ENCODE measurements at places on chromosomes 1 and 21.

DNA sequence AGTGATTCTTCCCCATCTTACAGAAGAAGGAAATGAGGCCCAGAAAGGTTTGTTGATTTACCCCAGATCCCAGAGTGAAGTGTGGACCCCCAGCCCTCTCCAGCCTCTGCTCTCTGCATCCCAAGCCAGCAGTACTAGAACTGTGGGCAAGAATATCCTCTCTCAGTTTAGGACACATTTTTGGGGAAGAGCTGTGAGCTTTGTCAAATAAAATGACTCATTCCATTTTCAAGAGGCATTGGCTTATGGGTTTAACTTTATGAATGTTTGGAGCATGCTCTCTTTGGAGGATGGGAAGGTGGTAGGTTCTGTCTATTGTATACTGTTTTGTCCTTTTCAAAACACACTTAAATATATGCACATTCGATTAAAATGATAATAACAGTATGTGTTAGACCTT, 70.6 kb upstream of the CNTN2 start:
- no peak for DNase-seq

GRCh38 chr21:37367336-37367702, 746 bp downstream of the DYRK1A start:
- no peak for DNase-seq

GRCh38 chr1:172680244-172680643, 21.3 kb downstream of the FASLG start:
- no peak for DNase-seq

DNA sequence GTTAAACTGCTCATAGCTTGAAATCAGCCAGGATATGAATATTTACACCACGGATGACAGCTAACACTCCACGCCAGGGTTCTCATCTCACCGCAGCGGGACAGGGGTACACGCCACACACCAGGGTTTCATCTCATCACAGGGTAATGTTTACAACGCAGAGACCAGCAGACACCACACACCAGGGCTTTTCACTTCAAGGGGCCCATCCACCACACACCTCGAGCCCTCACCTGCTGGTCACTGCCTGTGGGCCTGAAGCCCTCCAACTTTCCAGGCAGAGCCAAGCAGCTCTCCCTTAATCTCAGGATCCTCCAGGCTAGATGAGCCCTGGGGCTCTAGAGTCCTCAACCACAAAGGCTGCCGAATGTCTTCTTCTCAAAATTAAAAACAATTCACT, 1.3 kb upstream of the KRTAP10-12 start:
- DNase-seq, result no peak

- no peak for DNase-seq
These were observed 41.3 kb upstream of the H6PD start for GRCh38 chr1:9193233-9193625.

DNA sequence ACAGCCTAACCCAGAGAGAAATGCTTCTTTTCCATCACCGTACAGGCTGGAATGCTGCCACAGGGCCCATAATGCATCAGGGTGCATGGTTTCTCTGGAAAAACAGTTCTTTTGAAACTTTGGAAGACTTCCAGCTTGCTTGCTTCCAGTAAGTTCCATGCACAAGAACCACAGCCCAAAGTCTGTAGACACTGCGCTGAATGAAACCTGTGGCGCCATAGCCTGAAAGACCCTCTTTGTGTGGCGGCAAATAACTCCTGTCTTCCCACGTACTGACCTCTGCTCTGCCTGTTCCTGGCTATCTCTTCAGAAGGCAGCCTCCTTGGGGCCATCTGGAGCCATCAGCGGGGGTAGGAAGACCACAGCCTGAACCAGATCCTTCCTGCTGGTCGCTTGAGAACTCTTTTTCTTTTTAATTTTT, 15.1 kb downstream of the MIIP start:
- DNase-seq, result no peak

DNA sequence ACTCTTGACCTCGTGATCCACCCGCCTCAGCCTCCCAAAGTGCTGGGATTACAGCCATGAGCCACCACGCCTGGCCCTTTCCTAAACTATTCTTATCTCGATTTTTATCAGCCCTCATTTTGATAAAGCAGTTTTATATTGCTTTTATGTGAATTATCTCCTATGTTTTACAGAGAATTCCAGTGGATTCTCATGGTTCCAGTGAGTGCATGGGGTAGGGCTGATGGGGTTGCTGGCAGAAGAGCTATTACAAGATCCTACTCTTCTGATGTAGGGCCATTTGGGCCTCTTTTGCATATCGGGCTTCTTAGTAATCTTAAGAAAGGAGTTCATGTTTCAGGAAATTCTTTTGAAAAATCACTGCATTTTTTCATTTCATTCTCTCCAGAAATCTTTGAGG, 187.6 kb downstream of the PBX1 start:
- no peak for DNase-seq

DNA sequence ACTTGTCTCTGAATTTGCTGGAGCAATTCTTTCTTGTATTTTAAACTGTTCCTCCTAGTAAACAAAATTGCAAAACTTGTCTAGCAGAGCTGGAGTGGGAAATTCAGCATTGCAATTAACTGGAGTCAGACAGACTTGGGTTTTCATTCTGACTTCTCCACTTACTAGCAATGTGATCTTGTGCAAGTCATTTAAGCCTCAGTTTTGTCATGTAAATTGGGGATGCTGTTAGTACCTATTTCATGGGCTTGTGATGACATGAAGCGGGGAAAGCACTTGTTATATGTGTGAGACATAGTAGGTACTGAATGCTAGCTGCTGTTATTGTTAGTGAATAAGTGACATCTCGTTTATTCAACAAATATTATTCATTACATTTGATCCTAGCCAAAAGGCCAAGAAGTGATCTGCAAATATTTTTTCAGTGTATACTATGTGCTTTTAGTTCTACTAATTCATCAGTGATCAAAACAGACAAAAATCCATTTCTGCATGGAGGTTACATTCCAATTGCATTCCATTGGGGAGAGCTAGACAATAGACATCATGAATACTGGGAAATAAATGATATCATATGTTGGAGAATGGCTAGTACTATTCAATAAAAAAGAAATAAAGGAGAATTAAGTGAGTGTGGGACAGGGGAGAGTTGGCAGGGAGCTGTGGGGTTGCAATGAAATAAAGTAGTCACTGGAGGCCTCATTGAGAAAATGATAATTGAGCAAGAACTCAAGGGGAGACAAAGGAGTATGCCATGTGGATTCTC, 47.1 kb downstream of the CACHD1 start:
- no peak for DNase-seq

- DNase-seq, result no peak
These were observed 21.8 kb downstream of the ATPAF1 start for GRCh38 chr1:46646331-46646730.

- DNase-seq, result no peak
These were observed 159.8 kb downstream of the PEX14 start for GRCh38 chr1:10634428-10635084.

GRCh38 chr1:213326281-213327016, 275.4 kb downstream of the RPS6KC1 start:
- DNase-seq, result no peak

- DNase-seq, result no peak
These were observed 364.7 kb downstream of the LMX1A start for GRCh38 chr1:164991763-164992314.

- DNase-seq, result no peak
These were observed 69.1 kb downstream of the DIP2A start for GRCh38 chr21:46527801-46528200.

DNA sequence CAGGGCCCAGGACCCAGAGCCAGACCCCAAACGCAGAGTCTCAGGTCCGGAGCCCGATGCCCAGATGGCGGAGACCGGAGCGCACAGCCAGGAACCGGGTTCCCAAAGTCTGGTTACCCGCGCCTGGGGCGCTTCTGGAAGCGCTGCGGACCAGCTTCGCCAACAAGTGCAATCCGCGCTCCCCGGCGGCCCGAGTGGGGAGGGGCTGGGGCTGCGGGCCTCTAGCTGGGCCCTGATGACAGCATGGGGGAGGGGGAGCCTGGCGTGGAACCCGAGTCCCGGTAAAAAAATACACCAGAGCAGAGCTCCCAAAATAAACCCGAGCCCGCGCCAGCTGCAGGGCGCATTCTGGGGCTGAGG, 494 bp downstream of the NT5C1A start:
- DNase-seq, result no peak

- no peak for DNase-seq
These were observed 247.6 kb upstream of the PBX1 start for GRCh38 chr1:164311377-164311776.

- no peak for DNase-seq
These were observed 105.4 kb downstream of the SMYD2 start for GRCh38 chr1:214386333-214386732.

DNA sequence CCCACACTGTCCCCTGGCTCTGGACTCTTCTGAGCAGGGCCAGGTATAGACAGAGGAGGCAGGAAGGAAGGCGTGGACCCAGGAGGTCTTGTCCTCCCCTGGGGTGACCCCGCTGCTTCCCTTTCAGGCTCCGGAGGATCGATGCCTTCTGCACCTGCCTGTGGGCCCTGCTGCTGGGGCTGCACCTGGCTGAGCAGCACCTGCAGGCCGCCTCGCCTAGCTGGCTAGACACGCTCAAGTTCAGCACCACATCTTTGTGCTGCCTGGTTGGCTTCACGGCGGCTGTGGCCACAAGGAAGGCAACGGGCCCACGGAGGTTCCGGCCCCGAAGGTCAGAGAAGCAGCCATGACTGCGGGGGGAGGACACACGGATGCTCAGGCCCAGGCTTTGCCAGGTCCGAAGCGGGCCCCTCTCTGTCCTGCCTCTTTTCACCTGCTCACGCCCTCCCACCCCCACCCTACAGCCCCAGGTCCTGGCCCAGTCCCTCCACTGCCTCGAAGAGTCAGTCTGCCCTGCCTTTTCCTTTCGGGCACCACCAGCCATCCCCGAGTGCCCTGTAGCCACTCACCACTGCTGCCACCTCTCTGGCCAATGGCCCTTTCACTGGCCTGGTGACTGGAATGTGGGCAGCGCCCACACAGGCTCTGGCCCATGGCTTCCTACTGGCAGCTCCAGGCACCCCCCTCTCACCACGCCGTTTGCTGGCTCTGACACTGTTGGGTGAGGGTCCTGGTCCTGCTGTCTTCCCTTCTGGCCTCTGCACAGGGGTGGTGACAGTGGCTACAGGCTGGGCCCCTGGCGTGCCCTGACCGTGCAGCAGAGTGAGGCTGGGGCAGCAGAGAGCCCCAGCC, 13.5 kb downstream of the TMEM201 start:
- no peak for DNase-seq

GRCh38 chr1:179951383-179952144, 3.0 kb upstream of the CEP350 start:
- DNase-seq, result no peak

GRCh38 chr1:115642168-115643072, 650 bp downstream of the VANGL1 start:
- DNase-seq, result peak; percentile 51

DNA sequence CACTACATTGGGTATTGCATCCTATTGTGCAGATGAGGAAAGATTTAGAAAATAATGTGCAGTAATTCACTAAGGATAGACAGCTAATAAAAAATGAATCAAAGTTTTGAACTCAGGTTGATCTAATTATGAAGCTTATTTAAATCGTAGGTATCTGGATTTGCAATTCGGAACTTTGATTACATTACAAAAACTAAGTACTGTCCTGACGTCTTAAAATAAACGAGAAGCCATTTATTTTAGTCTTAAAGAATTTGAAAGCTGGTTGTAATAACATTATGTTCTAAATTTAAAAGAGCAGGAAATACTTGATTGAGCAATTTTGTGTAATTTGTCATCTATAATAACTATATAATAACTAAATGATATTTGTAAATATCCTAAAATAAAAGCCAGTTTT, 235.9 kb downstream of the TPR start:
- DNase-seq, result no peak

GRCh38 chr21:42358261-42358660, 7.5 kb upstream of the TFF2 start:
- no peak for DNase-seq

DNA sequence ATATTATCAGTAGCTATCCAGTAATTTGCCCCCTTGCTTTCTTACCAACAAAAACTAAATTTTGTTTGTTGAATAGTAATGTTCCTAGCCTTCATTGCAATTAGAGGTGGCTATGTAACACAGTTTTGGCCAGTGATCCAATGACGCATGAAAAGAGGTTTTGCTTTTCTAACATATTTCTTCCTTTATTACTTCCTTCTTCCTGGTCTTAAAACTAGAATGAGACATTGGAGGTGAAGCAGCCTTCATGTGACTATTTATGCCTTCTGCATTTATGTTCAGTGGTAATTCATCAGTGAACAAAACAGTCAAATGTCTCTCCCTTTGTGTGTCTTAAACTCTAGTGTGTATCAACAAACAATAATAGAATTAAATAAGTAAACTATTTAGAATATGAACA, 35.5 kb downstream of the LRIF1 start:
- no peak for DNase-seq

- no peak for DNase-seq
These were observed 3.4 kb downstream of the ATP1A4 start for GRCh38 chr1:160154790-160155189.

- peak; percentile 36 for DNase-seq
These were observed 21.1 kb downstream of the MKNK1 start for GRCh38 chr1:46582972-46583371.

DNA sequence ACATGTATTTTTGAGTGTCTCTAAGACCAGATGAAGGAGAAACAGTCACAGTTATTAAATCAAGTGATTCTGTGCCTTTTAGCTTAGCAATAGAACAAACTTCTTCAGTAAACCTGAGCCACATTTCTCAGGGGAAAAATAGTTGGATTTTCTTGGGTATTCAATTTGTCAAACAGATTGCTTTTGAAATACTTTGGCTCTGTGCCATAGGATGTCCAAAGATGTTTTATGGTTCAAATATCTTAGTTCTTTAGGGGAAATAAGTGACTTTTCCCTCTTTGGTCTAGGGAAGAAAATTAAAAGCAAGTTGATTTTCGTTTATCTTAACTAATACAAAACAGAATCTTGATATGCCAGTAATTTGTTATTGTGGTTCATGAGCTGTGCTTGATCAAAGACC, 125.9 kb downstream of the ATP5PO start:
- DNase-seq, result no peak

DNA sequence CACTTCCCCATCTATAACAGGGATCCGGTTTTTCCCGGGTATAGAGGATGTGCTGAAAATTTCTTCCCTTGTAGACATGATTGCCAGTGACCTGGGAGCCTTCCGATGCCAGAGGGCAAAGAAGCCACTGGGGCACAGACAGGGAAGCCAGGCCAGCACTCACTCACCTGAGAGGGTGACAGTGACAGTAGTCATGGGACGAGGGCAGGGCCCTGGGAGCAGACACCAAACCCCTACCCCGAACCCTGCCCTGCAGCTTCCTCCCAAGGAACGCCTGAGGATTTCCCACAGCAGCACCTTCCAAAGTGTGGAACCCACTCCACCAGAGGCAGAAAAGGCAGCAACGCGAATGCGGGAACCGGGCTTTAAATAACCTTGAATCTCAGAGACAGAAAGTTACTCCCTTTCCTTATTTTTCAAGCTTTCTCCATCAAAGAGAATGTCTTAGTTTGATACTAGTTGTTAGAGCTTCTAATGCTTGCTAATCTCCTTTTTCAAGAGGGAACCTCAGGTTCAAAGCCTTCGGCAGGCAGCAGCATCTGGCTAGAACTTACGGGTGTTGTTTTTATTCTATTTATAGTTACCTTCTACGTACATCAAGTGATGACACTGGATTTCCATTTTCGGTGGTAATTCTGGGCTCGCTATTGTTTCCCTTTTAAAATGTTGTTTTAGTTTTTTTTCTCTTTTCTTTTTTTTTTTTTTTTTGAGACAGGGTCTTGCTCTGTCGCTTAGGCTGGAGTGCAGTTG, 2.8 kb downstream of the DDOST start:
- no peak for DNase-seq
